ENCODE measurements at places on chromosomes 1 and 21.

DNA sequence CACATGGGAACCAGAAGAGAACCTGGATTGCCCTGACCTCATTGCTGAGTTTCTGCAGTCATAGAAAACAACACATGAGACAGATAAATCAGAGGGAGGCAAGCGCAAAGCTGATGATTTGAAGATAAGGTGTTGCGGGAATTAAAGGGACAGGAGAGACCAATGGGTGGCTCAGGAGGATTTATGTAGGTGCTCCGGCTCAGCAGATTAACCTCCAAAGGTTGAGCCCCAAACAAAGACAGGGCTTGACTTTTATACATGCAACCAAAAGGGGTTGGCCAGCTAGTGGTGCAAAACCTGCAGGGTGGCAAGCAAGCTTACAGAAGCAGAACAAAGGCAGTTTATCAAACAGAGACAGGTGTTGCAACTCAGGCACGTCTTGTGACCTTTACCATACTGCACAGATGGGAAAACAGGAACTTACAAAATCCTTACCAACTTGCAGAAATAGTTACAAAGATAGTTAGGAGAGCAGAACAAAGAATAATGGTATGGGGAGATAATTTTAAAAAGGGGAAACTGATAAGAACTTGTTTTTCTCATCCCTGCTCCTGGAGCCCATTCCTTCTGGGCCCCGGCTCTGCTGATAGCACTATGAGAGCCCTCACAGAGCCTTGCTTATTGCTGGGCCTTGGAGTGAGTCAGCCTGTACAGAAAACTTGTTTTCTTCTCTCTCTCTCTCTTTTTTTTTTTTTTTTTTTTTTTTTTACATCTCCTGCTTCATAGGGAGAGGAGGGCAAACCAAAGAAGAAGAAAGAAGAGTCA is 93.6 kb downstream of the SNRPE start:
- DNase-seq: no peak

DNA sequence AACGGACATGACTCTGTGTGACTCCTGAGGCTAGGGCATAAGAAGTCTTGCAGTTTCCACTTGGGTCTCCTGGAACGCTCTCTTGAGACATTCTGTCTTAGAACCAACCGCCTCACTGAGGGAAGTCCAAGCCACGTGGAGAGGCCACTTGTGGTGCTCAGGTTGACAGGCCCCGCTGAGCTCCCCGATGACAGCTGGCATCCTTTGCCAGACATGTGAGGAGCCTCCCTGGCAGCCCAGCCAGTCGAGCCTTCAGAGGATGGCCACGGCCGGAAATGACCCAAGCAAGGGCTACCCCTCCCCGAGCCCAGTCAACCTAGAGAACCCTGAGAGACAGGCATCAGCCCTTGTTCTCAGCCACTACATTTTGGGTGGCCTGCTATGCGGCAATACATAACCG is 20.7 kb downstream of the PLEKHA6 start:
- DNase-seq: no peak

- DNase-seq: no peak
Observed at GRCh38 chr1:51636764-51637522, 20.1 kb downstream of the OSBPL9 start.

DNA sequence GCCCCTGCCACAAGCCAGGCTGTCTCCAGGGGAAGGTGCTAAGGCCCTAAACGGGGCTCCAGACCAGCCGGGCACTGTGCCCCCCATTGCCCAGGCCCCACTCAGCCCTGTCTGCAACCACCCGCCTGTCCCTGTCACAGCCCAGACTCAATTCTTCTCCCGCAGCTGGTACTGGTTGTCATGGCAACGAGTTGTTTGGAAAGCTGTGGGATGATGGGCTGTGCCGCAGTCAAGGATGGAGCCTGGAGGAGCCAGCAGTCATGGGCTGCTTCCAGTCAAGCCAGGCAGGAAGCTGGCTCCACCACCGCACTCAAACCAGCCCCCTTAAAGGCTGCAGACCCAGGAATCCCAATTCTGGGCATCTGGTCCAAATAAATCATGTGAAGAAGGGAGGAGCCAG is 4.2 kb downstream of the SPOCD1 start:
- DNase-seq: peak; percentile 77
